ENCODE measurements at places on chromosomes 2 and 18.

DNA sequence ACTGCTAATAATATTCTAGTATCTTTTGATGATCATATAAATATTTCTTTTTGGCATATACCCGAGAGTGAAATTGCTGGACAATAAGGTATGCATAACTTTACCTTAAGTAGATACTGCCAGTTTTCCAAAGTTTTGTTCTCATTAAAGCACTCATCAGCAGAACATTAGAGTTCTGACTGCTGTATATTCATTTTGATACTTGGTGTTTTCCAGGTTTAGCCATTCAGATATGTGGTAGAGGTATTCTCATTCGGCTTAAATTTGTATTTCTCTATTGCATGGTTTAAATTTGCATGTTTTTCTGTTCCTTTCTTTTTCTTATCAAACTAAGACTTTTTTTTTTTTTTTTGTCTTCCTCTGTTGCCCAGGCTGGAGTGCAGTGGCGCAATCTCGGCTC is 18.2 kb downstream of the CYBRD1 start:
- no peak for DNase-seq

DNA sequence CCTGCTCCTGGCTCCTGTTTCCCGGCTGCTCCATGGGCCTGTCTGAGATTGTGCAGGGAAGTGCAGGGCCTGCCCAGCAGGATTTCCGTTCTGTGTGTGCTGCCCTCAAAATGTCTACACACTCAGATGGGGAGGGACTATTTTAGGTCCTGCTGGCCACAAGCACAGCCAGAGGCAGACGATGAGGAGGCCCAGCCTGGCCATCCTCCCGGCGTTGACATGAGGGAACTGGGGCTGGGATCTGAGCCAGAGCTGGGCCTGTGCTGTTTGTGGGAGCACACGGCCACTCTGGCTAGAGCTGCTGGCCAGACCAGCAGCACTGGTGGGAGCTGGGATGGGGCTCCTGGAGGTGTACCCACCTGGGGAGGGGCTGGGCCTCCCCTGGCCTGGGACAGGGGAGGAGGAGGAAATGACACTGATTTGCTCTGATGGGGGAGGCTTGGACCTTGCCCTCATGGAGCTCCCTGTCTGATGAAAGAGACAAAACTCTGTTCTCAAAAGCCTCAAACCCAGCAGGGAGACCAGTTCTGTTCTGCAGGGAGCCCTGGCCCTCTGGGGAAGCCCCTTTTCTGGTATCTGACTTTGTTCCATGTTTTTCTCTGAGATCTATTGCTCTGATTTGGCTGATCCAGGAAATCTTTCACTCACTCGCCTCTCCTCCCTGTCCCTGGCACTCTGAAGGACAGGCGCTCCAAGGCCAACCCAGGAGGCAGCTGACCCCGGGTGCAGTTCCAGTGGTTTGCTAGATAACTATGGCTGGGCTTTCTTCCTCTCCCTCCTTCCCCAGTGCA is 161.8 kb downstream of the DYSF start:
- DNase-seq: no peak

- no peak for DNase-seq
Observed at GRCh38 chr2:149733936-149734685, 146.5 kb upstream of the MMADHC start.

DNA sequence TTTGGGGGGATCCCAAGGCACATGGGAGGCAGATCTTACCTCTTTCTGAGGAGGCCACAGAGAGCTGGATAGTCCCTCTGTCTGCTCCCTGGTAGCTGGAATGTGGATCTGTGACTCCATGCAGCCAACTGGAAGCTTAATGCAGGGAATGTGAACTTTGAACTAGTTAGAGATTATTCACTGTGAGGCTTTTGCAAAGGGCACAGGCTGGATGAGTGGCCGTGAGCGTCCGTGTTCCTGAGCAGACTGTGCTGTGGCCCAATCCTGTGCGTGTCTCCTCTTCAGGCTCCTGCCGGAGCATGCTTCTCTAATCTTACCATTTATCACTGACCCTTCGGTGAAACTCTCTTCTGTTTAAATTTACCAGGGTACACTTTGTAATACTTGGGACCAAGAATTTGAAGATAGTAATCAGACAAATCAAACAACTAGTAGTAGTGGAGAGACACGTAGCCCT is 187.6 kb downstream of the PTPRM start:
- no peak for DNase-seq

DNA sequence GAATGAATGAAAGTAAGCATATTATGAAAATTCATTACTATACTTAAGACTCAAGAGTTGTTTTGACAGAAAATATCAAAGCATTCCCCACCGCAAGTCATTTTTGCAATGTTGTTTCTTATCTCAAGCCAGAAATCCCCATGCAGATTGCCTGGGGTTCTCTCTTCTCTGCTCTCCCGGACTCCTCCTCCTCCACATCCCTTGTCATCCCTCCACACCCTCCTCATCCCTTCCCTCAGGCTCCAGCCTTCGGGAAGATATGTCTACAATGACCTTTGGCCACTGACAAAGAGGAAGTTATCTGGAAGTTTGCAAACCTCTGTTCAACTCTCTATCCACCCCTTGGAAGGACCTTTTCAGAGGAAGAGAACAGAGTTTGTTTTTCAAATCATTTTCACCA is 11.9 kb downstream of the TFCP2L1 start:
- DNase-seq: no peak

Measured in NCI-H2107 (cell line).